Spinal cord (tissue), 10 donors: ENCODE measurements at places on chromosomes 2 and 18.

- no peak overlapping the region for H3K4me3 ChIP-seq
- no peaks in the 10 kb centered on the region for H3K36me3 ChIP-seq
- peaks cover 20% of the 10 kb centered on the region for H3K4me1 ChIP-seq
Measured at GRCh38 chr2:130251535-130251872, 53.3 kb upstream of the TUBA3E start.

GRCh38 chr18:58186258-58186948, 142.4 kb downstream of the NEDD4L start:
- no peak for DNase-seq
- H3K27me3 ChIP-seq, result no peaks in the 10 kb centered on the region
- H3K4me3 ChIP-seq, result no peak overlapping the region
- H3K27ac ChIP-seq, result no peak overlapping the region
- H3K4me1 ChIP-seq, result peaks cover 15% of the 10 kb centered on the region

- H3K27me3 ChIP-seq, result no peaks in the 10 kb centered on the region
- no peak for DNase-seq
- no peaks in the 10 kb centered on the region for H3K4me1 ChIP-seq
- H3K4me3 ChIP-seq, result no peak overlapping the region
Measured at GRCh38 chr2:189113963-189114362, 65.6 kb downstream of the COL5A2 start.

DNA sequence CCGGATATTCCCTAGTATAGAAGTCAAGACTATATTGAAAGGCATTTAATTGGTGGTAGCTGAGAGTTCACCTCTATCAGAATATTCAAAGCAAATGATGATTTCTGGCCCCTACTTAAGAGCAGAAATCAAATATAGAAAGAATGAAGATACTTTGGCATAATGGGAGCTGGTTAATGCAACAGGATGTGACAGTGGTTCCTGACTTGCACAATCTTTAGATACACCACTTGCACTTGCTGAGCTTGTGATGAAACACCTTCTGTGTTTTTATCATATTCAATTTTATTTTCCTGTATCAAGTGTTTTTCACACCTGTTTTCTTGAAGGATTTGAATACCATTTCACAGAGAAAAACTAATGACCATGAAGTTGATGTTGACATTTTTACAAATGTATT, 124.1 kb upstream of the CDH19 start:
- no peak for DNase-seq
- no peak overlapping the region for H3K27ac ChIP-seq
- H3K4me3 ChIP-seq, result no peak overlapping the region
- H3K36me3 ChIP-seq, result no peaks in the 10 kb centered on the region
- H3K4me1 ChIP-seq, result no peaks in the 10 kb centered on the region

DNA sequence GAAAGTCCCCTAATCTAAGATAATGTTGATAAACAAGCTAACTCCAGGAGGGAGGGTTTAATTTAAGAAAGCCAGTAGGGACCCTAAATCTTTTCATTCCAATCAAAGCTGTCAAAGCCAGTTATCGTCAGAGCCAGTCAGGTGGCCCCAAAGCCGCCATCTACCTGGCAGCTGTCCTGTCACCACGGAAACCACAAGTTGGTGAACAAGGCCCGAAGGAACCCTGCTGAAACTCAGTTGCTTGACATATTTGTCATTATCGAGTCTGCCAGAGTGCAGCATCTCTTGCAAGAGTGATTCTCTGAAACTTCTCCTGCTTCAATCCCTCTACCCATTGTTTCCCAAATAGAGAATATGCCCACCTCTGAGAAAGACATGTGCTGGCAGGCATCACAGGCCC, 30.8 kb upstream of the POLE4 start:
- no peaks in the 10 kb centered on the region for H3K27me3 ChIP-seq
- no peaks in the 10 kb centered on the region for H3K36me3 ChIP-seq
- H3K4me3 ChIP-seq, result no peak overlapping the region
- H3K27ac ChIP-seq, result no peak overlapping the region
- no peaks in the 10 kb centered on the region for H3K4me1 ChIP-seq

- peaks cover 4% of the 10 kb centered on the region for H3K4me1 ChIP-seq
- H3K27me3 ChIP-seq, result no peaks in the 10 kb centered on the region
- no peak overlapping the region for H3K4me3 ChIP-seq
- H3K27ac ChIP-seq, result no peak overlapping the region
- H3K36me3 ChIP-seq, result peaks cover 19% of the 10 kb centered on the region
Measured at GRCh38 chr2:172972005-172972619, 103.5 kb upstream of the MAP3K20 start.

- DNase-seq, result no peak
- no peaks in the 10 kb centered on the region for H3K27me3 ChIP-seq
- no peaks in the 10 kb centered on the region for H3K36me3 ChIP-seq
- H3K4me1 ChIP-seq, result no peaks in the 10 kb centered on the region
- H3K4me3 ChIP-seq, result no peak overlapping the region
Measured at GRCh38 chr2:49210191-49210590, 55.9 kb upstream of the FSHR start.

GRCh38 chr2:152359573-152360363, 24.8 kb downstream of the FMNL2 start:
- DNase-seq, result no peak
- H3K27me3 ChIP-seq, result no peaks in the 10 kb centered on the region
- H3K27ac ChIP-seq, result no peak overlapping the region
- H3K4me1 ChIP-seq, result no peaks in the 10 kb centered on the region

- H3K36me3 ChIP-seq, result no peaks in the 10 kb centered on the region
- H3K4me3 ChIP-seq, result no peak overlapping the region
- H3K27ac ChIP-seq, result no peak overlapping the region
- peaks cover 10% of the 10 kb centered on the region for H3K4me1 ChIP-seq
- H3K27me3 ChIP-seq, result no peaks in the 10 kb centered on the region
Measured at GRCh38 chr2:190646780-190647522, 1.9 kb upstream of the NAB1 start.

DNA sequence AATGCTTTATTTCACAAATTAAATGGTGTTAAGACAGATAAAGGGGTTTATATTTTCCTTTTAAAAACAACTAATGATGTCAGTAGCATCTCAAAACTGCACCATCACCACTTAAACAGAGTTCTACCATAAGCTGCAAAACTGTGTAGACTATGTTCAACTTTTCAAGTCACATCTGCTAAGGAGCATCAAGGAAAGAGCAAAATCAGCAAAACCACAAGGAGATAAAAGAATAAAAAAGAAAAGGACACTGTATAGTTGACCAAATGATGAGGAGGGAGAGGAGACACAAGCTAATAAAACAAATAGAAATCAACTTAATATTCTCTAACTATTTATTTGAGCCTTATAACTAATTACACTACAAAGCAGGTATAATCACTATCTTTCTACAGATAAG, 33.9 kb downstream of the PRPF40A start:
- no peaks in the 10 kb centered on the region for H3K27me3 ChIP-seq
- H3K36me3 ChIP-seq, result peaks cover 6% of the 10 kb centered on the region
- H3K4me1 ChIP-seq, result no peaks in the 10 kb centered on the region

DNA sequence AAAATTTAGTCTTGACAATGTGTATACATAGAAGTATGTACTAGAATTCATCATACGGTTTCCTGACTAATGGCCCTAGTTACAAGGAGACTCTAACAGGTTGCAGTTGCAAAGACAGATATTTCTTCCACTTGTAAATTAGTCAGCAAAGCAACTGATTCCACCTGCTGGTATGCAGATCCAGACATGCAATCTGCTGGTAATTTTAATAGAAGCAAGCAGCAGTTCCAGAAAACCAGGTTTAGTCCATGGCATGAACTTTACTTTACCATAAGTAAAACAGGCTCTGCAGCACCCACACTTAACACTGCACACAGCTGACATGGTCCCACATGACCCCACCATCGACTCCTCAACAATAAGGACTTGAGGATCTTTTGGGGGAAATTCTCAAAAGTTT, 110.9 kb upstream of the SP3 start:
- H3K4me1 ChIP-seq, result no peaks in the 10 kb centered on the region
- no peak overlapping the region for H3K4me3 ChIP-seq
- no peaks in the 10 kb centered on the region for H3K27me3 ChIP-seq
- no peak overlapping the region for H3K27ac ChIP-seq

GRCh38 chr2:208515099-208515498, 108.5 kb downstream of the PTH2R start:
- H3K27ac ChIP-seq, result no peak overlapping the region
- no peaks in the 10 kb centered on the region for H3K36me3 ChIP-seq
- no peaks in the 10 kb centered on the region for H3K27me3 ChIP-seq
- DNase-seq, result no peak
- no peaks in the 10 kb centered on the region for H3K4me1 ChIP-seq

DNA sequence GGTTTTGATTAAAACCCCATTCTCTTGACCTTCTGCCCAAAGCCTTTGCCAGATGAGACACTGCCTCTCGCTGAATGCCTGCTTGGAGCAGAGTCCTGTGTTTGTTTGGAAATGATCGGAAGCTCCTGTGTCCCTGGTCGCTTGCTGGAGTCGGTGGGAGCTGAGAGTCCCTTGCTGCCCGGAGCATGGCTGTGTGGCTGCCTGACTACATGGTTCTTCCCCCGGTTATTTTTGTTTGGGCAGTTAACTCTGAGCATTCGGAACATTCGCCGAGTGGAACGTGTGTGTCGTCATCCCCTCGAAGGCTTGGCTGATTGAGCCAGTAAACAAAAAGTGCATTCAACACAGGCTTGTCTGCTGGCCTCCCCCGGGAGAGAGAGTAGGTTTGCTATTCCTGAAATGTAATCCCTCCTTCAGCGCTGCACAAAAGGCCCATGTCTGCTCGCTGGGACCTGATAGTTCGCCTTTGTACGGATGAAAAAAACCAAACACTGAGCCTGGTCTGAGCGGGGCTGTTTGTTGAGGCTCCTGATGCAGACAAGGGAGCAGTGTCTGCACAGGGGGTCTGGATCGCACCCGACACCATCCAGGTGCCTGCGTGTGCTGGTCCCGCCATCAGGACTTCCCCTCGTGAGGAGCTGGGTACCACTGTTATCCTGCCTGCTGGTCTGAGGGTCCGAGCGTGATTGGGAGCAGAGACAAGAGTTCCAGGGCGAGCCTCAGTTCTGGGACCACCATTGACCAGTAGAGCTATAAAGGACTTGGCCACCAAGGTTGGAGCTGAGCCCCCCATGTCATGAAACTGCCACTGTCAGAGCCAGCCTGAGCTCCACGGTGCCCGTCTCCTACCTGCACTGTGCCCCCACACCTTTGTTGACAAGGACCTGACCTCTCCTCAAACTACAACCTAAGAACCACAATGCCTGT, 83.8 kb downstream of the AGAP1 start:
- no peaks in the 10 kb centered on the region for H3K27me3 ChIP-seq
- H3K27ac ChIP-seq, result peak overlapping the region; percentile 91
- peak overlapping the region; percentile 10 for H3K4me3 ChIP-seq
- peak; percentile 73 for DNase-seq
- peaks cover 50% of the 10 kb centered on the region for H3K4me1 ChIP-seq
- no peaks in the 10 kb centered on the region for H3K36me3 ChIP-seq

GRCh38 chr2:182404975-182405561, 21.8 kb downstream of the PDE1A start:
- no peak for DNase-seq
- no peaks in the 10 kb centered on the region for H3K36me3 ChIP-seq

DNA sequence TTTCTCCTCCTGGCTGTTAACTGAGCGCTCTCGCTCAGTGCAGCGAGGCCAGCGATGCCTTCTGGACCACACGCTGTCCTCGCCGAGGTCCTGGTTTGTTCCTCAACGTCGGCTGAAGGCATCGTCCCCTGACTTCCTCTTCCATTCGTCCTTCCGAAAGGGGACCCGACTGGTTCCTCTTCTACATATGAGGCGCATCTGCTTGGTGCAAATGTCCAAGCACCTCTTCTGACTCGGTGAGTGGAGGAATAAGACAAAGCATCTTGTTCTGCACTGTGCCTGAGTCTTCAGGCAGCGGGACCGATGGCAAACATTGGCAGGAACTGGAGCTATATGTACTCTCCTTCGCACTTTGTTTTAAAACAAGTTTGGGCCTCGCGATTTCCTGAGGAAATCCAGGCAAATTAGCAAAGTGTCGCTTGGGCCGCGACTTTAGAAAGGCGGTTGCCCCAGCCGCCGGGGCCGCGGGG, 621 bp upstream of the KCNS3 start:
- H3K4me3 ChIP-seq, result peak overlapping the region; percentile 26
- peaks cover 41% of the 10 kb centered on the region for H3K27me3 ChIP-seq
- H3K27ac ChIP-seq, result no peak overlapping the region
- peaks cover 21% of the 10 kb centered on the region for H3K4me1 ChIP-seq
- no peak for DNase-seq

GRCh38 chr2:215880970-215881369, 132.4 kb downstream of the MREG start:
- H3K27me3 ChIP-seq, result no peaks in the 10 kb centered on the region
- peak overlapping the region; percentile 53 for H3K27ac ChIP-seq
- DNase-seq, result no peak
- no peak overlapping the region for H3K4me3 ChIP-seq

DNA sequence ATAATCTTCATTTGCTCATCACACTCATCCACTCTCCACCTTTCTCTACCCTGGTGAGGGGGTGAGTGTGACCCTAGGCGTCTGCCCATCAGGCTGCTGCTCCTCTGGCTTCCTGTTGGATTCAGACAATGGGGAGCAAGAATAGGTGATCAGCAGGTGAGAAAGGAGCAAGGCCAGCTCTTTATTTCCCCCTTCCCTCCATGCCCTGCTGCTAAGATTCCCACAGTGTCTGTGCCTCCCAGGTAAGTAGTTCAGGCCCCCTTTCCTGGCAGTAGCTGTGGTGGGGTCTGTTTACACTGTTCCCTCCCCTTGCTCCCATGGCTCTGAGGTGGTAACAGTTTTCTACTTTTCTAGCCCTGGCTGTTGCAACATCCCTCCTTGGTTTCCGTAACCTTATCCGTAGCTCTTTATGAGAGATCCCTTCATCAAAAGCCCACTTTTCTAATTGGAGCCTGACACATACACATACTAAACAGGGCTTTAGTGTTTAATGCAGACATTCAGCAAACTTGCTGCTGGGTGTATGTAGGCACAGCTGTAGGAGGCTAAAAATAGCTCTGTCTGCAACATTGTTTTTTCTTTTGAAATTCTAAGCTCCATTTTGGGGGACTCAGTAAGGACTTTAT, 27.5 kb downstream of the MAP2 start:
- DNase-seq, result peak; percentile 30
- H3K27ac ChIP-seq, result peak overlapping the region; percentile 51
- no peak overlapping the region for H3K4me3 ChIP-seq
- no peaks in the 10 kb centered on the region for H3K27me3 ChIP-seq

DNA sequence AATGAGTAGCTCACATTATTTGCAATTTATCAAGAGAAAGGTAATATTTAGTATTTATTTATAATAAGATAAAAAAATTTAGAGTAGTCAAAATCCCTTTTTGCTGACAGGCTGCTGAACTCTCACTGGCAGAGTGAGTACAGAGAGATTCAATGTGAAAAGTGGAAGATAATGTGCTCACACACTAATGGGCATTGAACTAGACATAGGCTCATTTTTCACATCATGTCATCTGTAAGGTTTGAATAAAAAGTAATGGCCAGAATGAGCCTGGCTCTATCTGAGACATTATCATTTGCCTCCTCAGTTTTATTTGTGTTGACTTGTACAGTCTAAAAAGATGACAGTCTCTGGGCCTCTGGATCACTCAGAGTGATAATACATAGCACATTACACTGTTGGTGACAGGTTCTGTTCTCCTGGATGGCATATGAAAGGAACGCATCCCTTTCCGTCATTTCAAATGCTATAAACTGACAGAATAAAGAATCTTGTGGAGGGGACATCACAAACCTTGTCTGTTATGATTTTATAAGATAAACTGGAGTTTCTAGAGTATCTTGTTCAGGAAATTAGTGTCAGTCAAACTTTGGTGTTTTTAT, 812.9 kb downstream of the NR4A2 start:
- H3K36me3 ChIP-seq, result no peaks in the 10 kb centered on the region
- no peak for DNase-seq
- no peaks in the 10 kb centered on the region for H3K27me3 ChIP-seq
- no peak overlapping the region for H3K27ac ChIP-seq

GRCh38 chr2:134574611-134575330, 144.0 kb downstream of the TMEM163 start:
- no peak overlapping the region for H3K27ac ChIP-seq
- H3K4me1 ChIP-seq, result peaks cover 26% of the 10 kb centered on the region
- peaks cover 2% of the 10 kb centered on the region for H3K27me3 ChIP-seq
- no peak overlapping the region for H3K4me3 ChIP-seq
- no peaks in the 10 kb centered on the region for H3K36me3 ChIP-seq
